Uterus (tissue), 4 donors: ENCODE measurements at places on chromosomes 1 and 21. TPM values are rescaled to one million over a fixed set of nuclear protein-coding genes. Genes with fewer than 3 reads are reported as not detected.
A peak's percentile ranks its signal among the peaks of the same experiment; 100 is the strongest.

GRCh38 chr21:34987501-34988072 lies 61.5 kb downstream of the RUNX1 start:
- no peak for DNase-seq

DNA sequence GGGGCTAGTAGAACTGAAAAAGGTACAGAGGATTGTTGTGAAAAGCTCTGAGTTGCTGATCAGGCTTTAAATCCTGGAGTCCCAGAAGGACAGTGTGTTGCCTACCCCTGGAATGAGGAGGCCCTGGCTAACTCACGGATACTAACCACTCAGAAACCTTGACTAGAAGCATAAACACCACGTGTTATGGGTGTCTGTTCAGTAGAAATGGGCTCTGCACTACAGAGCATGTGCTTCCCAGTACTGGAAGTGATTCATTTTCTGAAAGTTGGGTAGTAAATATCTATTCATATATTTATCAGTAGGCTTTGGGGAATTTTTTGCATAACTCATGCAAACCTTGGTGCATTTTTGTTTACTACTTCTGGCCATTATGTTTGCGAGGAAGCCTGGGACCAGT lies 15.1 kb upstream of the CLCA1 start:
- no peak for DNase-seq

GRCh38 chr1:179933219-179933618 lies 21.4 kb upstream of the CEP350 start:
- DNase-seq: no peak

DNA sequence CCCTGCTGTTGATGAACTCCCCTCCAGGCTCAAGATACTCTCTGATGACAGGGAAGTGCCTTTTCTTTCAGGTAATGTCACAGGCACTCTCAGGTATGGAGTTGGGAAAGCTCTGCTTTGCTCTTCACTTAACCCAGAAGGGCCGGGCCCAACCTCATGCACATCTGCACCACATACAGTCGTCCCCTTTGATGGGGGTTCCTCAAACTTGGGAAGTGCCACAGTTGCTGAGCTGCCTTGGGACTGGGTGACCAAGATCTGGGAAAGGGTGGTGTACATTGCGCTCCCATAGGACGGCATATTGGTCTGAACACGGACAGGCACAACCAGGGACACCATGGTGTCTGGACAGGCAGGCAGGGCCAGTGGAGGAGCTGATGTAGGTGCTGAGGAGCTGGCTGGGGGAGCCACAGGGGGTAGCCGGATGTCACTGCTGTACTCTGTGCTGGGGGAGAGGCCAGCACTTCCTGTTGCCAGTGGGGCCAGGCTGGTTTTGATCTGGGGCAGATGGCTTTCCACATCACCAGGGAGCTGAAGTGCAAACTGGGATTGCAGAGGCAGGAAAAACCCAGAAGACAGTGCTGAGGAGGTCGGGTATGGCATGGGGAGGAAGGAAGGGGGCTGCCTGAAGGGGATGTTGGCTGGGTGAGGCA lies 96.2 kb upstream of the EDN2 start:
- no peak for DNase-seq

DNA sequence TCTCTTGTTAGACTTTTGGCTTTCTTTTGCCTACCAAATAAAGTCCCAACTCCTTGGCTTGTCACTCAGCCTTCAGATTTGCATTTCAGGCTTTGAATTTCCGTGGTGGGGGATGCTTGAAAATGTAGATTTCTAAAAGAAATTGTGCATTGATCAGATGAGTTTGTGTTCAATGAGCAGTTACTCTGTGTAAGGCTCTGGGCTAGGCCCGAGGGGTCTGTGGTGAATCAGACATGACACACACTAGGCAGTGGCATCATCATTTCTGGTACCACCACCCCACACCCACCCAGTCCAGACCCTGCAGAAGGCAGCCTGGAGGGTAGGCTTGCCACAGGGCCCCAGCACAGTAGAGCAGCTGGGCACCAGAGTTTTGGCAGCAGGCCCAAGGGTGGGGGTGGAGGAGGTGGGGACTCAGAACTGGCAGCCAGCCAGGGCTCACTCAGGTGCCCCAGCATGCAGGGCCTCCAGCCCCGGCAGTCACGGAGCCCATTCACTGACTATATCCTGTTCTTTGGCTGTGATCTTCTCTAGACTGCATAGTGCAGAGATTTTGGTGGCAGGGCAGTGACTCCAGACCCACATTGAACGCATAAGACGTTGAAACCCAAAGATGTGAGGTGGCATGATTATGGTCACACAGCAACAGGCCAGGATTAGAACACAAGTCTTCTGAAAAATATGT lies 97.2 kb upstream of the ARTN start:
- DNase-seq: no peak

DNA sequence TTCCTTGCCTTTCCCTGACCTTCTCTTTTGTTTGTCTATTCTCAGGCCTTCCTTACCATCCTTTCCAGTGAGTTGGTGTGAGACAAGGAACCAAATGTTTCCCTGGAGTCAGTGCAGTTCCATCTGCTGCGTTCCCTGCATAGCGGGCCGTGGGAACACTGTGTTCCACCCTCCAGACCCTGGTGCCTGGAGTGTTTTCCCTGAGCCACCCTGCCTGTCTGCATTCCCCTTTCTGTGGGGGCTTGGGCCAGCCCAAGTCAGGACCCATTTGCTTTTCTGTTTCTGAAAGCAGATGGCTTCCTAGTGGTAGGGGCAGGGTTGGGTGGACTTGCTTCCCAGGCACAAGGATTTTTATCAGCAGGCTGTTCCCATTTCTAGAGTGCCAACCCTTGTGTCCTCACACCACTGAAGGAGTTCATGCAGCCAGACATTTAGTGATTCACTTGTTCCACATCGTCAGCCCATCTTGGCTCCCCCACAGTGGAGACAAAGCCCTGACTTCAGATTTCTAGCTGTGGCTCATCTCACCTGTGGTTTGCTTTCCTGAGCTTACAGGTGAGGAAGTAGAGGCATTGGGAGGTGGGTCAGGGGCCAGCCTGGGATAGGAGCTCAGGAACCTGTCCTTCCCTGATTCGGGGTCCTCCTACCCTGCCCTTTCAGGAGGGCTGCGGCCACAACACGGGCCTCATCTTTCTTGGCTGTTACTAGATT lies 14.1 kb upstream of the MYOG start:
- DNase-seq: no peak

- no peak for DNase-seq
Measured at GRCh38 chr1:45535988-45536766, 14.4 kb upstream of the AKR1A1 start.

- peak; percentile 78 for DNase-seq
Measured at GRCh38 chr1:160070243-160071163, 543 bp upstream of the KCNJ10 start.

GRCh38 chr21:45637883-45638282 lies 5.6 kb upstream of the PCBP3 start:
- DNase-seq: no peak

GRCh38 chr1:217228689-217229088 lies 402.2 kb downstream of the GPATCH2 start:
- DNase-seq: no peak

DNA sequence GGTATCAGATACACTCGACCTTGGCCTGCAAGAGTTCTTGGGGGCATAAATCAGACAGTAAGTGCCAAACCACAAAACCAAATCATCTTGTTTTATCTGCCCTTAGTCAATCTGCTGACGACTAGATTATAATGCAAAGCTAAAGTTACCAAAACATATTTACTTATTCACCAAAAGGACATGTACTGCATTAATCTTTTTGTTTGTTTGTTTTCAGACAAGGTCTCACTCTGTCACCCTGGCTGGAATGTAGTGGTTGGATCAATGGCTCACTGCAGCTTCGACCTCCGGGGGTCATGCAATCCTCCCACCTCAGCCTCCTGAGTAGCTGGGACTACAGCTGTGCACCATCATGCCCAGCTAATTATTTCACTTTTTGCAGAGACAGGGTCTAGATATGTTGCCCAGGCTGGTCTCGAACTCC lies 114.7 kb downstream of the APP start:
- no peak for DNase-seq

DNA sequence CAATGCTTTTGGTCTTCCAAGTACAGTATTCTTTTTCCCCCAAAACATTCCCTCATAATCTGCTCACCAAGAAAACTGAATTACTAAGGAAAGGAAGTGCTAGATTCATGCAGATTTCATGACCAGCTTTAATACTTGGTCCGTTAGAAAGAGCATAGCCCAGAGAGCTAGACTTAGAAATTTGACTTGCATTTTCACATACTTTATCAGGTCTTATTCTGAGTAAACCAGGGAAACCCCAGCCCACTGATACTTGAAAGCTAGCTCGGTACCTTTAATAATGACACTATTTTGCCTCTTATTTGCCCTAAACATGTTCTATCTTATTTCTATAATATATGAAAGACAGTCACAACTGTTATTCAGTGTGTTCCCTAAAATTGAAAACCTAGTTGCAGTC lies 204.5 kb downstream of the TTLL7 start:
- DNase-seq: no peak

- no peak for DNase-seq
Measured at GRCh38 chr1:92439291-92439690, 47.4 kb downstream of the GFI1 start.

GRCh38 chr1:213678348-213678747 lies 309.4 kb upstream of the PROX1 start:
- no peak for DNase-seq

DNA sequence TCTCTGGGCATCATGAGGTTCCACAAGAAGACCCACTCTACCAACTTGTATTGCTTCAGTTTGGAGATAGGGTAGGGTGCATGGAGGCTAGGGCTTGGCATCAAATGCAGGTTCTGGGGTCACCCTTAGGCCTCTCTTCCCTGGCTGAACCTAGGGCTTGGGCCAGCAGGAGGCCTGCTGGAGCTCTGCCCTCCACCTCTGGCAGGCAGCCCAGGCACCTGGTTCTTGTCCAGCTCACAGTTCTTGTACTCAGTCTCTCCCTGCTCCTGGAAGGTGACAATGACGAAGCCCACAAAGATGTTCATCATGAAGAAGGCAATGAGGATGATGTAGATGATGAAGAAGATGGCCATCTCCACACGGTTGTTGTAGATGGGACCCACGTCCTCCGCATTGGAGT lies 37.5 kb upstream of the KIF21B start:
- no peak for DNase-seq

- peak; percentile 80 for DNase-seq
Measured at GRCh38 chr1:41380979-41381691, 19.9 kb downstream of the FOXO6 start.

- DNase-seq: no peak
Measured at GRCh38 chr1:34167389-34167788, 2.4 kb upstream of the CSMD2 start.

DNA sequence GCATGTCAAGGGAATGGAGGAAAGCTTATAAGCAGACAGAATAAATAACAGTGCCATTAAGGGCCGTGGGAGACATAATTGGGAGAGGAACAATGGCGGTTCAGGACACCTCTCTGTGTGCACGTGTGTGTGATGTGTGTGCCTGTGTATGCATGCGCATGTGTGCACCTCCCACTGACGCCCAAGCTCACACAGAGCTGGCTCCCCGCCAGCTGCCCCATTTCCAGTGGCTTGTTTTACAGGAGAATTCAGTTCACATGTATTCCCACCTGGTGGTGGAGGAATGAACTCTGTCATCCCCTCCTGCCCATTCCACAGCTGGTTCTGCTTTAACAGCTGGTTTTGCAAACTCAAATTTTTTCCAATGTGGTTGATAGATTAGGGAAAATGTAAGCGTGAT lies 262.2 kb downstream of the AJAP1 start:
- no peak for DNase-seq

DNA sequence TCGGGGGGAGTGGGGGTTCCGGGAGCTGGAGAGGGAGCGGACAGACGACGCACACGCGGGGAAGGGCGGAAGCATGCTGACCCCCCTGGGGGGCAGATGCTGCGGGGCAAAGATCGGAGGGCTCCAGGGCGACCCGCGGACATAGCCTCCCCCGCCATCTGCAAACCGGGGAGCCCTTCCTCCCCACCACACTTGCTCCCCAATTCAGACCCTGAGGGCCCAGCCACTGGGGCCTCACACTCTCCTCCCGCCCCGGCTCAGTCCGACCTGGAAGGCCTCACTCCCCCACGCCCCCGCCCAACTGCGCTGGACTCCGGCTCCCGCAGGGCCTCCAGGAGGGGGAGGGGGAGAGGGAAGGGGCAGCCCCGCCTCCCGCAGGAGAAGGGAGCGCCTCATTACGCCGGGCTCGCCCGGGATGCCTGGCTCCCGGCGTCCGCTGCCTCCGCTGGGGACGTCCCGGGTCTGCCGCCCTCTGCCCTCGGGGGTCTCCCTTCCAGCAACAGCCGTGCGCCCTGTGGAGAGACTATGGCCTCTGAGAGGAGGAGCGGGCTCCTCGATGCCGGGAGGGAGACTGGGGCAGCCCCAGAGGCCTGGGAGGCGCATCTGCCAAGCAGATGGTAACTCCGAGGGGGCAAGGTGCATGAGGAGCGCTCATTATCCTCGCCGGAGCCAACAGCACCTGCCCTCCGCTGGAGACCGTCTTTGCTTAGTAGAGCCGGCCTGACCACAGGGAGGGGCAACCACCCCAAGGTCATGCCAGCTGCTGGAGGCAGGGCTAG lies 636 bp upstream of the CAMK2N1 start:
- peak; percentile 85 for DNase-seq

DNA sequence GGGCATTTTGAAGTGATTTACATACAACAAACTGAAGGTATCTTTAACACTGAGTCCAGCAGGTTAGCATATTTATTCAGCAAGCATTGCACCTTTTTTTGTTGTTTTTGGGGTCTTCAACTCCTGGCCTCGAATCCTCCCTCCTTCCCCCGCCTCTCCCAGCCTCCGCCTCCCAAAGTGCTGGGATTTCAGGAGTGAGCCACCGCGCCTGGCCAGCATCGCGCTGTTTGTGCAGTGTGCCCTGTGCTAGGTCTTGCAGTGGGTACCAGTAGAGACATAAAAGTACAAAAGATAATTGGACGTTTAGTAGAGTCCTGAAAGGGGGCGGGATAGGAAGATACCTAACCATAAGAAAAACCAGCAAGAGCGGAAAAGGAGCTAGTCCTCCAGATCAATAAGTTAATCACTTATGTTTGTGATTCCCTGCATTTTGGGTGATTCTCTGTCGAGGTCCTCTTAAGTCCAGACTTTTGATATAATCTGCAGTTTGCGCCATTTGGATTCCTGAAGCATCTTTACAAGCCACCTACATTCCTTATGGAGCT lies 111.8 kb downstream of the OSBPL9 start:
- DNase-seq: no peak

DNA sequence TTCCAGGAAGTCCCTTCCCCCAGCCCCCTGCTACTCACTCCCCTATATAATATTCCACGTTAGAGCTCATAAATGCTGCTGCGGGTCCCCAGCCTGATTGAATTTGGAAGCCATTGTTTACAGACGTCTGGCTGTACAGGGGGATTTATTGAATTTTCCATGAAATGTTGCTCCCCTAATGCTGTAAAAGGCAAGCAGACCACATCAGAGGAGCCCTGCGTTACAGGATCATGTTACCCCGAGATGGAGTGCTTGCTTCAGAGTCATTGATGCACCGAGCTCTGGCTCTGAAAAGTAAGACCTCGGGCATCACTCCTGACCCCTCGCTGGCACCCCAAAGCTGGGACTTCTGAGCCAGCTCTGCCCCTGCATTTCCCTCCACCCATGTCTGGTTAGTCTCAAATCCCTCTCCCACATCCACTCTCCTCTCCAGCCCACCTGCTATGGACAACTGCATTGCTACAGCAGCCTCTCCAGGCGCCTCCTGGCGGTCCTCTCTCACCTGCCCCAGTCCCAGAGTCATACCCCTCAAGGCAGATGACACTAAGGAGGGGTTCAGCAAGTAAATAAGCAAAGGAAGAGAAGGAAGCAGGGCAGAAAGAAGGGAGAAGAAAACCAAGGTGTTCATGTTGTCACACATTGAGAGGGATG lies 127.8 kb downstream of the TMEM53 start:
- DNase-seq: no peak

GRCh38 chr1:233689017-233689747 lies 75.3 kb downstream of the KCNK1 start:
- DNase-seq: no peak

The TDRD10 gene
- 1.3 TPM for total RNA-seq

The FOXD2 gene
- 0.67 TPM for total RNA-seq

The BROX gene
- total RNA-seq: 28.7 TPM
